ENCODE measurements at places on chromosomes 11 and 22.

DNA sequence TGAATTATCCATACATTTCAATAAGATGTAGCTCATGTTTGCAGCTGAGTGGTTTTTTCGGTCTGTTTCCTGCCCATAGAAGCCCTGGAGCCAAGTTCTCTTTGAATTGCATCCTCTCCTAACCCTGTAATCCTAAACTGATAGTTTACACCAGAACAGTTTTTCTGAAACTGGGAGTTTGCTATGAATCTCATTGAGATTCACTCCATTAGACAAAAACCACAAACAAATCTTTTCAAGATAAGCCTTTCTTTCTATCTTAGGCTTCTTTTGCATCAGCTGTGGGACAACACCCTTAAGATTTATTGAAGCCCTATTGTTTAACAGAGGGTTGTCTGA lies 324.8 kb downstream of the DYNC2H1 start:
- peak; percentile 19 for DNase-seq

DNA sequence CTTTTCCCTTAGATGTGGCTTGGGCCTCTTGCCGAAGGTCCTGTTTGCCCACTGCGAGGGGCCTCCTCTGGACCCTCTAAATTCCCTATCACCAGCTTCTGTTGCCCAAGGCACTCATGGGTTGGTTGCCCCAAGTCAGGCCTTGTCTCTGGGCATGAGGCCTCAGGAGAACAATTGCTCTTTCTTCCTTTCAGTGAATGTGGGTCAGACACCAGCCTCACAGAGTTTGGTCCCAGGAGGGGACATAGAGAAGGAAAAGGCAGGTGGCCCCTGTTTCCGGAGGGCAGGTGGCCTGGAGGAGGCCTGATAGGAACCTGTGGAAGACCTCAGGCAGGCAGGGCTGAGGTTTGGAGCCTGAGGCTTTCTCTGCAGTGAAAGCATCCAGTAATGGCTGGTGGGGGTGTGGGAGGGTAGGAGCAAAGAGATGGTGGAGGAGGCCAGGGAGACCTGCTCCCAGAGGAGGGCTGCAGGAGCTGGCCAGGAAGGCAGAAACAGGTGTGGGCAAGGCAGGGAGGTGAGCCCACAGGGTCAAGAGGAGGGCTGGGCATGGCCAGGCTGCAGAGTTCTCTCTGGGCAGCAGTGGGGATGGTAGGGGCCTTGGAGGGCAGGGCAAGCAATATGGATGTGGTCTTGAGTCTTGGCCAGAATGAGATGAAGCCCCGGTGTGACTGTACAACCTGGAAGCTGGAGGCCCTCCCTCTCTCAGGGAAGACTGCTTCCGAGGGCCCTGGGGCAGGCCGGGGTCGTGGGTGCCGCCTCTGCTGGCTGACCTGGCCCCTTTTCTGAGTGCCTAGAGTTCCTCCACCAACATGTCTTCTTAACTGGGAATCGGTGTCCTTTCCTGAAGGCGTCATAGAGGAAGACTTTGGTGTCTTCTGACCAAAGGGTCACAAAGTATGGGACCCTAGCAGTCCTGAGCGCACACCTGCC lies 28.0 kb upstream of the LMO1 start:
- DNase-seq: no peak

GRCh38 chr11:18012122-18012905 lies 533 bp downstream of the SERGEF start:
- DNase-seq: peak; percentile 16

- DNase-seq: no peak
These were observed 320 bp downstream of the CLTCL1 start for GRCh38 chr22:19291218-19291579.

DNA sequence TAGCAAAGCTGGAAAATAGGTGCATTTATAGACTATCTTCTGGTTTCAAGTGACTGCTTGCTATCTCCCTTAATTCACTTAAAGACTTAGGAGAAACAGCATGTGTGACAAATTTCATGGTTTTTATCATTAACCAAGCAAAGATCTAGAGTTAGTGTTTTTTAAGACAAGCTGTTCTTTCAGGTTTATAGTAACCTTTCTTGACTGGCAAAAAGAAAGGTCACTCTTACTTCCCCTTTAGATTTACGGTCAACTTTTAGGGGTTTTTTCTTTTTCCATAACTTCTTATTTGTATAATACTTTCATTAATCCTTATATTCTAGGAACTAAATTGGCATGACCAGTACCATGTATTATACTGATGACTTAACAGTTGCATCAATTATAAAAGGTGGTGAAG lies 46.6 kb downstream of the KDM2A start:
- no peak for DNase-seq

- no peak for DNase-seq
These were observed 15.3 kb upstream of the MAML2 start for GRCh38 chr11:96358321-96358720.

DNA sequence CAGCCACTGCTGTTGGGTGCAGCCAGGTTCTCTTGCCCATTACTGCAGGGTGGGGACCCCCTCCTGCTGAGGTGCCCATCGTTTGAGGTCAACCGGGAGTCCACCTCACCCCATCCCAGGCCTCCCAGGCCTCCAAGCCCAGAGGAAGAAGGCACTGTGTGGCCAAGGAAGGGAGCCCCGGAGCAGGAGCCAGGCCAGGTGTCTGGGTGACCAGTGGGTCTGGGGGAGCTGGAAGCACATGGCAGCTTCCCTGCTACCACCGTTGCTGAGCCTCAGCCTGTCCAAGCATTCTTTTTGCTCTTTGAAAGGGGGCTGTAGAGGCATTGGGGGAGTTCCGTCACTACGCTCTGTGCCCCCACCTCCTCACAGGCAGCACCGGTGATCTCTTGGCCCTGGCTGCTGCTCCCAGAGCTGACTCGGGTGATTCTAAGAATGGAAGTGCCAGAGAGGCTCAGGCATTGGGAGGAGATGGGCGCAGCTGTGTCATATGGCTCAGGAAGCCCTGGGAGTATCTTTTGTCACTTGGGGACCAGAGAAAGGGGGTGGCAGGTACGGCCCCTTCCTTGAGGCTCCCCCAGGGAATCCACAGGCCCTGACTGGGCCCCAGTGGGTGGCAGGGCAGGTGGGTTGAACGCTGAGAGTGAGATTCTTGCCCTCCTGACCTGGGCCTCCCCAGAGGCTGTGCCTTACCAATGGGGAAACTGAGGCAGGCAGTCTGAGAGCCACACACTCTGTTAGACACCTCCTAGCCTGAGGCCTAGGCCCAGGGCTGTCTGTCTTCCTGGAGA lies 1.9 kb downstream of the SEPTIN5 start:
- DNase-seq: no peak

DNA sequence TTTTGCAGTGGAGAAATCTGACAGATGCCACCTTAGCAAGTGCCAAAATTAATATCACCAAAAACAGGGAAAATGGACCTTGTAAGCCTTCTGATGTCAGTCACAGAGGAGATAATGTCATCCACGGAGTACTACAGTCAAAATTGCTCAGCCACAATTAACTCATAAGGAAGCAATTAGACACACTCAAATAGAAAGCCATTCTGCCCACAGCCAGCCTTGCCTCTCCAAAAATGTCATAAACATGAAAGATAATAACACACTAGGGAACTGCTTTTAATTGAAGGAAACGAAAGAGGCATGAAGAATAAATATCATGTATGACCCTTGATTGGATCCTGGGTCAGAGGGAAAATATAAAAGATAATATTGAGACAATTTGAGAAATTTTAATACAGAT lies 505.6 kb upstream of the API5 start:
- DNase-seq: no peak

- DNase-seq: no peak
These were observed 22.2 kb downstream of the PTPRJ start for GRCh38 chr11:48002561-48002960.

DNA sequence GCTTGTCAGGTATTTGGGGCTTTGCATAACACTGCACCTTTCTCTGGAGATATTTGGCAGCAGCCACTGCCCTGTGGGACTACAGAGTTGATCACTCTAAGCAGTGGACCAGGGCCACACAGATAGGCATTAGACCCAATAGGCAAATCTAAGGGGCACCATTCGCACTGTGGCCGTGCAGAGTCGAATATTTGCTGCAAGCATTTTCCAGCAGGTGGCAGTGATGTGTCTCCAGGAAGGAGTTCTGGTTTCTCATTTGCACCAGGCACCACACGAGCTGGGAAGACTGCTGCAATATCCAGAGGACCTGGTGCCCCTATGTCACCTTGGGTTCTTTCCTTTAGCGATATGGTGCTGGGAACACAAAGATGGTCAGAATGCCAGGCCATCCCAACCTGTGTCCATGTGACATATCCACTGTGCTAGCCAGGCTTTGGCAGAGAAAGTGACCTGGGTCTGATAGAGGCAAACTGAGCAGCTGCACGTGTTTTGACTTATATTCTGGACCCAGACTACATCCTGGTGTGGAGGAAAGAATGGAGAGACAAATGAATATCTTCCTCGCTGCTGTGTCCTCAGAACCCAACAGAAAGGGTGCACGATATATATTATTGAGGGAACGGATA lies 318.7 kb downstream of the BUD13 start:
- no peak for DNase-seq

DNA sequence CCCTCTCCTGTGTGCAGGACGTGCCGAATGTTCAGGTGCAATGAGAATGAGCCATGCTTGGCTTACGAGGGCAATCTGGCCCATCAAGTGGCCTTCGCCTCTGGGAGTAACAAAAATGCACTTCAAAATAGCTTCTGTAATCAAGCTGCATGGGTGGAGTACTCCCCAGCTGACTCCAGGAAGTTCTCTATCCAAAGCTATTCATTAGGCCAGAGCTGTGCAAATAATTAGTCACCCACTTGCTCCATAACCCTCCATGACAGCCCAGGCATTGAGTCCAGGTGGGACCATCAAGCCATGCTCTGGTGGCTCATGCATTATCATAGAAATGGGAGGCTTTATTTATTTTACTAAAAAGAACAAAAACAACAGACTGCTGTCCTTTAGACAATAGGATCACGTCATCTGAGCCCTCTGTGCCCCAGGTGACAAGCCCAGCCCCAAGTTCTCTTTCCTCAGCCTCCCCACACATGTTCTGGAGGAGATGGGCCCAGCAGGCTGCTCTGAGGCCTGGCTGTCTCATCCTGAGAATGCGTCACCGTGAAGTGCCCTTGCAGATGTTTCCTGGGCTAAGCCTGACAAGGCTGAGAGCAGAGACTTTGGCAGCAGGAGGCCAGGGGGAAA lies 244.7 kb downstream of the ETS1 start:
- DNase-seq: no peak

GRCh38 chr11:32184723-32185376 lies 94.0 kb downstream of the RCN1 start:
- DNase-seq: no peak

- DNase-seq: peak; percentile 95
These were observed 1.6 kb downstream of the FADS1 start for GRCh38 chr11:61814958-61815789.

- DNase-seq: no peak
These were observed 57.8 kb downstream of the ENDOD1 start for GRCh38 chr11:95147364-95147905.

- no peak for DNase-seq
These were observed 5.3 kb downstream of the PPM1F start for GRCh38 chr22:21947040-21948014.

- no peak for DNase-seq
These were observed 27.4 kb downstream of the OPCML start for GRCh38 chr11:133504906-133505305.

DNA sequence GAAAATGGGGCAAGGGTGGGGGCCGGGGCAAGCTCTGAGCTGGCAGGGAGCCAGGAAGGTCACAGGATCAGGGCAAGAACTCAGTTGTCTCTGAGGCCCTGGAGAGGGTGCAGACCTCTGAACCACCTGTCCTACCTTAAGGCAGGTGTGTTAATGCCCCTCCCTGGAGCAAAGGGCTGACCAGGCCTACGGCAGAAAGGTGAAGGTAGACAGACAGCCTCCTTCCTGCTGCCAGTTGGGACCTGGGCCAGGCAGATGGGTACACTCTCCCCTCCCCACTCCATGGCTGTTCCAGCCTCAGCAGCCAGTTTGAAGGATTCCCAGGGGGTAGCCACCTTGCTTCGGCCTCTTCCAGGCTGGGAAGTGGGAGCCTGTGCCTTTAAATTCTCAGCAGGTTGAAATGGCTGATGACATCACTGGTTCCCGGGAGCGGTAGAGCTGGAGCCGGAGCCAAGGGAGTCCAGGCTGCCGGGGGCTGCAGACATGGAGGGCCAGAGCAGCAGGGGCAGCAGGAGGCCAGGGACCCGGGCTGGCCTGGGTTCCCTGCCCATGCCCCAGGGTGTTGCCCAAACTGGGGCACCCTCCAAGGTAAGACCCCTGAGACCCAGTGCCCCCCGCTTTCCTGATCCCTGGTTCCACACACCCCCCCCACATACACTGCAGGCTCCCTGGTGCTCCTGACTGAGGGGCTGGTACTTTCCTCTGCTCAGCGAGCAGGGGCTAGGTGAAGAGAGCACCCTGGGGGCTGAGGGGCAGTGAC lies at the start of gene INPP5J:
Gene INPP5J, plus strand, starts transcription at position 435 of the 760 bp plus-strand sequence. Its CDS starts 49 bp downstream, at position 484.
- peak; percentile 65 for DNase-seq

GRCh38 chr11:35239471-35240075 lies 100.6 kb downstream of the CD44 start:
- DNase-seq: no peak

DNA sequence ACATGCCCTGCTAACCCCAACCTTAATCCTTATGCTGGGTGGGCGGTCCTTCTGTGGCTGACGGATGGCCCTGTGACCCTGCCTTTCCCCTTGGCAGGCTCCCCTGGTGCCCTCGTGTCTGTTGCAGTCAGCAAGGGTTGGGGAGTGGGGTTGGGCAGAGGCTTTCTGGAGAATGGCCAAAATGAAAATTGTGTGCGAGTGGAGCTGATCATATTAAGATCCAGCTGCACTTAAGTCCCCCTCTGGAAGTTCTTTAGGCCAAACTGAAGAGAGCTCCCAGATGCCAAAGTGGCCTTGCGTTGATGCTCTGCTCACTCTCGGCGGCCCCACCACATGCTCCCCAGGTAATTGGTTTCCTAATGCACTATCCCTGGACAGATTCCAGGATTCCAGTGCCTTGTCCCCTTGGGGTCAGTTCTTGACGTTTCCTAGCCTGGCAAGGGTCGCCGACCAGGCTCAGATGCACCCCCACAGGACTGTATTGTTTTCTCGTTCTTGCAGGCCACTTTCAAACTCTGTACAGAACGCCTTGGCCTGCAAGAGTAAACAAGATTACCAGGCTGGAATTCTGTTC lies 16.4 kb upstream of the C11orf96 start:
- DNase-seq: no peak

- no peak for DNase-seq
These were observed 12.8 kb downstream of the CAPRIN1 start for GRCh38 chr11:34064291-34064690.

GRCh38 chr22:49480331-49480730 lies 347.3 kb downstream of the BRD1 start:
- no peak for DNase-seq

DNA sequence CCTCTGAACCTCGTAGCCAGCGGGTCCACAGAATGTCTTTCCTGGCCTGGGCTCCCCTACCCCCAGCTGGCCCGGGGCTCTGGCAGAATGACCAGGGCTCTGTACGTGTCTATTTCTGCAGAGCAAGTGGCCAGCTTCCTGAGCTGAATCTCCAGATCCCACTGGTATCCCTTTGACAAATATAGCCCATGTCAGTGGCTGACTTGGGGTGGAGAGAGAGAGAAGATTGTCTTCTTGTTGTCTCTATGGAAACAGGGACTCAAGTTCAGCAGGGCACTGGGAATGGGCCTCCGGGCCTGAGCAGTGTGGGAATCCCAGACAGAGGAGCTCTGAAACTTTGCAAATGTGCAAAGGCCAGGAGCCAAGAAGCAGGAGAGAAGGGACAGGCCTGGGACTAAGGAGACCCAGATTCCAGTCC lies 33.9 kb downstream of the ANO1 start:
- no peak for DNase-seq

GRCh38 chr22:38170469-38170868 lies 11.2 kb downstream of the PLA2G6 start:
- no peak for DNase-seq
